ENCODE measurements at places on chromosomes 6 and 20. TPM values are rescaled to one million over a fixed set of nuclear protein-coding genes. Genes with fewer than 3 reads are reported as not detected.
A peak's percentile ranks its signal among the peaks of the same experiment; 100 is the strongest.

DNA sequence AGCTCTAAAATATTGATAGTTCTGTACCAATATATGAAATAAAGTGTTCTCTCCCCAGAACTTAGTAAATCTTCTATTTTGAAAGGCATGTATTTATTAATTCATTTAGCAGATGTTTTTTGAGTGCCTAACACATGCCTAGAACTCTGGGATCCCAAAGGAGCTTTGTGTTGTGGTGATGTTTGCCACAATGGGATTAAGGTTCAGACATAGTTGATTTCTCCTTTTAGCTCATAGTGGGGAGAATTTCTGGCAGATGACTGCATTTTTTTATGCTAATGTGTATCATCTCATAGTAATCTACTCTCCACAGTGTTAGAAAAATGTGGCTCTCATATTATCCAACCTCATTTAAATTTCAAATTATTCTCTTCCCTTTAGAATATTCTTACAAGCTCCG, 21.7 kb downstream of the MYB start:
- no peak overlapping the region for H3K4me3 ChIP-seq
- DNase-seq: no peak
- no peaks in the 10 kb centered on the region for H3K36me3 ChIP-seq
- H3K4me1 ChIP-seq: no peaks in the 10 kb centered on the region

DNA sequence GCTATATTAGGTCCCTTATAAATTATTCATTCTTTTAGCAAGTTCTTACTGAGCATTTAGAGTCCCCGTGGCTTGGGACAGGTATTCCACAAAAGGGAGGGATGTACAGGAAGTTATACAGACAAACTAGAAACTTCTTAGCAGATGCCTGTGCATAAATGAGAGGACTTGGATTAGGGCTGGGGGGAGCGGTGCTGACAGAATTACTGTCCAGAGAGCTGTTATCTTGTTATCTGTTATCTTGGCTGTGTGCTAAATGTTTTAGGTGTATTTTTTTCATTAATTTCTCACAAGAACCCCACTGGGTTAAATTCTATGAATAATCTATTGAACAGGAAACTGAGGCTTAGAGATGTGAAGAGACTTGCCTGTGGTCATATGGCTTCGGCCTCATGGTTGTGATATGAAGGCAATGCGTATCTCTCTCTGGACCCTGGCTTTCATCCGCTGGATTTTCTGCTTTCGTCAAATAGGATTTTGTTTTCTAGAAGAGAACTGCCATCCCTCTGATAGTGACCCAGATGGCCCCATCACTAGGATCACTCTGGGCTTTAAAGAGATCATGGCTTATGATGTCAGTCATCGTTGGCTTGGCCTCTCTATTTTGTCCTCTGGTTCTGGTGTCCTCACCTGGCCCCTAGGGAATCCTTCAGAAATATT, 32.3 kb upstream of the RREB1 start:
- no peaks in the 10 kb centered on the region for H3K36me3 ChIP-seq
- H3K4me3 ChIP-seq: no peak overlapping the region
- no peak for DNase-seq
- H3K27ac ChIP-seq: no peak overlapping the region

DNA sequence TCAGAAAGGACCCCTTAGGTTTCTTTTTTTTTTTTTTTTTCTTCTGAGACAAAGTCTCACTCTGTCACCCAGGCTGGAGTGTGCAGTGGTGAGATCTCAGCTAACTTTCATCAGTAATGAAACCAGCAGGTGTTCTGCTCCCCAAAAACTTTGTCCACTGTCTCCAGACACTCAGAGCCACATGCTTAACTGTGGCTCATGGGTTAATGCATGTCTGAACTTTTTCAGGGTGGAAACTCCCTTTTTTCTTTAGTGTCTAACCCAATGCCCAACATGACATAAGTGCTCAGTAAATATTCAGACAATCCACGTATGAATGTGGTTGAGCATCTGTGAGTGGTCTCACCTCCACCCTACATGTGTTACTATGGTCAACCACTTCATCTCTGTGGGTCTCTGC, 45.4 kb downstream of the MYB start:
- no peak overlapping the region for H3K27ac ChIP-seq
- no peak overlapping the region for H3K4me3 ChIP-seq
- no peaks in the 10 kb centered on the region for H3K36me3 ChIP-seq
- no peaks in the 10 kb centered on the region for H3K4me1 ChIP-seq
- DNase-seq: no peak

FKBP5 gene
- polyA plus RNA-seq: 89.7 TPM

DNA sequence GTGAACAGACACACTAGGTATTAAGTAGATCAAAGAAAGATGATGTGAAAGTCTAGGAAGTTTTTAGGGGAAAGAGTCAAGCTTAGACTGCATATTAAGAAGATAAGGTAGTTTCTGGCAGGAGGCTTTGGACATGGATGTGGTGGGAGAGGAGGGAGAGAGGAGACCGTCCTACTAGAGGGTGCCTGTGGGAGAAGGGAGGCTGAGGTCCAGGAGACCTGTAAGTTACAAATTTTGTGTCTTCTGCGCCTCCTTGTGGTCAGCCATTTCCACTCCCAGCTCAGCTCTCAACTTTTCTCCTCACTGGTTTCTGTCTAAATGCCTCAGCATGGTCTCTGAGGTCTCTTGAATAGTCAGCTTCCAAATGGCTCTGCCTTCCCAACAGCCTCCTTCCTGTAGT, 193.5 kb downstream of the UNC5CL start:
- no peak overlapping the region for H3K27ac ChIP-seq
- peak; percentile 76 for DNase-seq
- H3K4me1 ChIP-seq: no peaks in the 10 kb centered on the region
- H3K36me3 ChIP-seq: no peaks in the 10 kb centered on the region
- no peak overlapping the region for H3K4me3 ChIP-seq

- no peaks in the 10 kb centered on the region for H3K27me3 ChIP-seq
- H3K4me3 ChIP-seq: no peak overlapping the region
- peaks cover 28% of the 10 kb centered on the region for H3K4me1 ChIP-seq
- no peak for DNase-seq
- H3K27ac ChIP-seq: no peak overlapping the region
Measured at GRCh38 chr6:158912655-158913054, 87.3 kb downstream of the RSPH3 start.

GRCh38 chr6:150857062-150857944, 8.2 kb upstream of the MTHFD1L start:
- no peaks in the 10 kb centered on the region for H3K36me3 ChIP-seq
- H3K27me3 ChIP-seq: no peaks in the 10 kb centered on the region
- no peak overlapping the region for H3K4me3 ChIP-seq
- peaks cover 9% of the 10 kb centered on the region for H3K4me1 ChIP-seq
- H3K27ac ChIP-seq: no peak overlapping the region

DNA sequence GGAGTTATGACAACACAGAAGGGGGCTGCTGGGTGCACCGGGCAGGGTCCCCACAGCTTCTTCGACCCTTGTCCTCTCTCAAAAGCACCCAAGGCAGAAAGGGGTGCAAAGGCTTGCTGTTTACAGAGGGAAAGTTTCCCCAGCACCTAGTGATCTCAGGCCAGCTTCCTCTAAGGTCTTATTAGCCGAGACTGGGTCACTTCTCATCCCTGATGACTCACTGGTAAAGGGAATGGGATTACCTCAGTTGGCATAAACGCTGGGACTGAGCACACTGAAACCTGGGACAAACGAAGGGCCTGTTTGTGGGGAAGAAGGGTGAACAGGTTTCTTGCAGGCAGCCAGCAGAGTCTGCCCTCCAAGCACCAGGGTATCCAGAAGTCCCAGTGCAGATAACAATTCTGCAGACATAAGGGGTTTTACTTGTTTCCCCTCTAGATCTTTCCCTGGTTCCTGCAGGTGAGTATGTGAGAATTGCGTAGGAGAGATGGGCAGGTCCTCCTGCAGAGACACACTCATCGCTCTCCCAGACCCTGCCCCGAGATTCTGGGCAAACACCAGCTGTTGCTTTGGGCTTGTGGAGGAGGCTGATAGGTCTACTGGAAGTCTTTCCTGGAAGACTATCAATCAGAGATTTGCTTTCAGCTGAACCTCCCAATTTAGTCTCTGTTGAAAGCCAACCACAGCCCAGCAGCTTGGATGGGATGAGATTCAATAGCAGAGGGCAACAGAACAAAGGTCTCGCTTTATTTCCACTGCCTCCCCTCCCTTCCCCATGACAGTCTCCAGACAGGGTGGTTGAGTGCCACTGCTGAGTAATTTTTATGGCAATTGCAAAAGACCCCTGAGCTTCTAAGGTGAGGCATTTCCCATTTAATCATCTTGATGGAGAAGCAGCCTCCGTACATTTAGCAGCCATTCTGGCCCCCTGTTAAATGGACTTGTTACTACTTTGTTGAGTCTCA, 25.7 kb downstream of the KCNG1 start:
- DNase-seq: peak; percentile 29
- H3K4me1 ChIP-seq: no peaks in the 10 kb centered on the region
- no peaks in the 10 kb centered on the region for H3K27me3 ChIP-seq
- no peaks in the 10 kb centered on the region for H3K36me3 ChIP-seq

CDC5L gene
- polyA plus RNA-seq: 20.3 TPM

ROMO1 gene
- 646 TPM for polyA plus RNA-seq

GRCh38 chr20:36093804-36094145, 60.8 kb upstream of the EPB41L1 start:
- no peaks in the 10 kb centered on the region for H3K36me3 ChIP-seq
- DNase-seq: no peak
- no peak overlapping the region for H3K27ac ChIP-seq
- H3K27me3 ChIP-seq: peaks cover 37% of the 10 kb centered on the region
- H3K4me3 ChIP-seq: peak overlapping the region; percentile 67

DNA sequence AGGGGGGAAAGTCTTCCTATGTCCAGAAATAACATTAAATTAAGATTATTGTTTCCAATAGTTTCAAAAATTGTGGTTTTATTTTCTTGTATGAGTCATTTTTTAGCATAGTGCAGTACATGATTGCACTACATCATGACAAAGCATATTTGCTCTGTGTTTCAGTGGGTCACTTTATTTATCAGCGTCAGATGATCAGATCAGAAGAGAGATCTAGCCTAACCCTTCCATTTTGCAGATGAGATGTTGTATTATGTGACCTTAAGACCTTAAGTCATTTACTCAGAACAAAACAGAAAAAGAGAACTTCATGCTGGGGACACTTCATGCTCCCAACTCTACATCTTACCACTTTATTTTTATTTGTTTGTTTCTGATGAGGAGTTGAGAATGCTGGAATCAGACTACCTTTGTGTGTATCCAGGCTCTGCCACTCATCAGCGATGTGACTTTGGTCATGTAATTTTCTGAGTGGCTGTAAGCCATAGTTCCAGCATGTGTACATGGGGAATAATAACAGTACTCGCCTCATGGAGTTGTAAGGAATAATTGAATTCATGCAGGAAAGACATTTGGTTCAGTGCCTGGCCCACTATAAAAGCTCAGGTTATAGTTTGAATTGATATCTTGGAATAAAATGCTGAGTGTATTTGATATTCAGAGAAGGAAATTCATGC, 13.5 kb downstream of the EYA4 start:
- no peaks in the 10 kb centered on the region for H3K36me3 ChIP-seq
- no peak overlapping the region for H3K4me3 ChIP-seq
- no peak overlapping the region for H3K27ac ChIP-seq
- H3K27me3 ChIP-seq: peaks cover 8% of the 10 kb centered on the region
- DNase-seq: peak; percentile 40

- H3K4me1 ChIP-seq: no peaks in the 10 kb centered on the region
- no peak overlapping the region for H3K4me3 ChIP-seq
- DNase-seq: no peak
- H3K27me3 ChIP-seq: no peaks in the 10 kb centered on the region
- H3K27ac ChIP-seq: no peak overlapping the region
Measured at GRCh38 chr6:110217266-110217665, 37.0 kb downstream of the CDC40 start.

SEL1L2 gene
- not detected for polyA plus RNA-seq

DNA sequence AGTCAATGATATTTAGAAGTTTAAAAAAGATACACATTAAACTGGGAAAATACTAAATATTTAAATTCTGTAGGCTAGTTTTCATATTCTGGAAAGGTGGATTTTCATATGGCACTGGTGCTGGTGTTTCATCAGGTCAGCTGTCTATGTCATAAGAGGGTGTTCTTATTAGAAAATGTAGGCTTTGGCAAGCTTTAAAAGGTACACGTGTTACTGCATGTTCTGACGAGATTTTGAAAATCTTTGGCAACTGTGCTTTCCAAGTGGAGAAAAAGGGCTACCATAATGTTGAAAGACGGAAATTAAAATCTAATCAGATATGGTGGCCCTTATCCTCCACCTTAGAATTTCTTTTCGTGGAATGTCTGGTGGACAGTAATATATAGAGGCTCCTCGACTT, 30.0 kb downstream of the SLC22A3 start:
- H3K27me3 ChIP-seq: no peaks in the 10 kb centered on the region
- DNase-seq: no peak
- no peaks in the 10 kb centered on the region for H3K4me1 ChIP-seq
- no peaks in the 10 kb centered on the region for H3K36me3 ChIP-seq
- no peak overlapping the region for H3K4me3 ChIP-seq

DNA sequence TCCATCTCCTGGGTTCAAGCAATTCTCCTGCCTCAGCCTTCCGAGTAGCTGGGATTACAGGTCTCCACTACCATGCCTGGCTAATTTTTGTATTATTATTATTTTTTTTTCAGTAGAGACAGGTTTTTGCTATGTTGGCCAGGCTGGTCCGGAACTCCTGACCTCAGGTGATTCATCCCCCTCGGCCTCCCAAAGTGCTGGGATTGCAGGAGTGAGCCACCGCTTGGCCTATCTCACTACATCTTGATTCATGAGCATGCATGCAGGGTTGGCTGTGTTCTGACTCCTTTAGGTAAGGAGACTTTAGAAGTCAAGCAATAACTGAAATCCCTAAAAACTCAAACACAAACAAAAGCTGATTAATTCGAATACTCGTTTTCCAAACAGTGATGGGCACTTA, 80.9 kb downstream of the GJA1 start:
- DNase-seq: no peak
- H3K4me1 ChIP-seq: no peaks in the 10 kb centered on the region
- no peak overlapping the region for H3K4me3 ChIP-seq
- no peak overlapping the region for H3K27ac ChIP-seq

Data from cardiac muscle cell (in vitro differentiated cells and primary cell).